ENCODE measurements at places on chromosomes 5 and 9.

DNA sequence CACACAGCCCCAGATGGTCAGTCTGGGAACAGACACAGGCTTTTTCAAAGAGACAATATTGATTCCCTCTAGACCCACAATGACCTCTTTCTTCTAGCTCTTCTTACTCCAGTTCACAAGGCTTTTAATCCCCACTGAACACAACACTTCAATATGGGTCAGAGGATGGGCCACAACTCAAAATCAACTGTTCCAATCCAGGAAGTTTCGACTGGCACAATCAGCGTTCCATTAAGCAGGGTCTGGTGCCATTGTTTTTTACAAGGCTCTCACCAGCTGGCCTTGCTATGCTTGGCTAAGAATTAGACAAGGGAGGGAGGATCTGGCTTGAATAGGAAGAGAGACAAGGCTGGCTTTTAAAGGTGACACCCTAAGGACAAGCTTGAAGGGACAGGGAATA, 199.4 kb upstream of the SLC24A2 start:
- no peak for DNase-seq

- DNase-seq, result no peak
These were observed 208.6 kb downstream of the DRD1 start for GRCh38 chr5:175235251-175235960.

DNA sequence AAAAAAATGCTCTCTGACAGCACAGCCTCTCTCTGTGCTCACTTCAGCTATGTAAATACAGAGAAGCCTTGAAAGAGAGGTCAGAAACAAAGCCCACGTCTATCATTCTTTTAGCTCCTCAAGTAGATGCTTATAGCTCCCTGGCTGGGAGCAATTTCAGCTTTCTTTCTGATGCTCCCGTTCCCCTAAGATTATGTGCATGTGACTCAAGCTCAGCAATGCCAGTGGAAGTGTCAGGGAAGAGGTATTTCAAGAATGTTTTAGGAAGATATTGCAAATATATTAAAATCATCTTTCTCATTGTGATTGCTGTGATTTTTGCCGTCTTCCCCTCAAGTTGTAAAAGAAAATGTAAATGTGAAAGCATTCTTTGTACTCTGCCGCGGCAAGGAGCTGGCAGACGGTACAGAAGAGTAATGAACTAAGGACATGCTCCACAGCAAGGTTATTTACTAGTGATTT, 1353.7 kb upstream of the ACO1 start:
- DNase-seq, result peak; percentile 6

DNA sequence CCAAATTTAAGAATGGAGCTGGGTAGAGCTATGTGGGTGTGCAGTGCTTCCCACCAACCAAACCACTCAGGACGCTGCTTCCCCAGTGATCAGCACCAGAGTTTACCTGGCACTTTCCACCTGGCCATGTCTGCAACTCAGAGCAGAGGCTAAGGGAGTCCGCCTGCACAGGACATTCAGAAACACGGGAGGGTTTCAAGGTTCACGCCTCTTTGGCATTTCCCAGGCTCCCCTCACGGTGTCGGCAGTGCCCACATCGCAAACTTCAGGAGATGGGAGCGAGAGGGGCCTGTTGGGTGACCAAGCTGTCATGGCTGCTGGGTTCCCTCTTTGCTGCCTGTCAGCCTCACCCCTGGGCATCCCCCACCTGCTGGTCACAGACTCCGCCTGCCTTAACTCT, 161.5 kb downstream of the NXNL2 start:
- DNase-seq, result no peak

DNA sequence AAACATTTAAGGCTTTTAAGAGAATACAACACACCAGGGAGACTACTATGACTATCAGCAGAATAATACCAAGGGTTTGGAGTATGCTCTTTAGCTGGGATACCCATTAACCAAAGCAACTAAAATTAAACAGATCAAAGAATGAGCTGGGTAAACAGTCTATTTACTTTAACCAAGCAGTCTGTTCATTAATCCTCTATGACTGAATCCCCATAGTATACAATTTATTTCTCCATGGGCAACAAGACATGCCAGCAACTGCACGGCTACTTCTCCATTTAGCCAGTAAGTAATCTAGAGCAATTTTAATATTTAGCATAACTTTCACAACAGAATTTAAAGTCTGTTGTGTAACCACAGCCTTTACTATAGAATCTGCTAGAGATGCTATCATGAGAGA, 77.6 kb downstream of the CDO1 start:
- no peak for DNase-seq

DNA sequence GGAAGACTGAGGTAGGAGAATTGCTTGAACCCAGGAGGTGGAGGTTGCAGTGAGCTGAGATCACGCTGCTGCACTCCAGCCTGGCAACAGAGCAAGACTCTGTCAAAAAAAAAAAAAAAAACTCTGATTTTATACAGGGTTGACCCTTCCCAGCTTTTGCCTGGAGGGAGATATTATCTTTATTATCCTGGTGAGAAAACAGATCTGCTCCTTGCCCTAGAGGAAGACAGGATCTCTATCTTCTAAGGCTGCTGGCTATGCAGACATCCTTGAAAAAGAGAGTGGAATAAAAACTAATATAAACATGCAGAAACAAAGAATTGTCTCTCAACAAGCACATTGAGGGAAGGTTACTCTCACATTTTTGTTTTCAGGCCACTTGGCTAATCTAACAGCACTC, 1503.4 kb upstream of the WWC1 start:
- DNase-seq, result no peak

DNA sequence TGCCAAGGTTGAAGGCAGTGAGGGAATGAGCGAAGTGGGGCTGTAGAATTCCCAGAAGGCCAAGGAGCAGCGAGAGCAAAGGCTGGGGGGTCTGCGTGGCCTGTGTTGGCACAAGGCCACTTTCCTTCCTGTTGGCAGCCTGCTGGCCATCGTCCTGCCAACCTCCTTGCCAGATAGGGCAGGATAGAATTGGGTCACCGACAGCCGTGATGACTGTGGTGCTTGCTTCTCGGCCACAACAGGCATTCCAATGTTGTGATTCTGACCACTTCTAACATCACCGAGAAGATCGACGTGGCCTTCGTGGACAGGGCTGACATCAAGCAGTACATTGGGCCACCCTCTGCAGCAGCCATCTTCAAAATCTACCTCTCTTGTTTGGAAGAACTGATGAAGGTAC, 18.9 kb downstream of the TRIP13 start:
- peak; percentile 72 for DNase-seq

- DNase-seq, result no peak
These were observed 4.6 kb upstream of the BARX1 start for GRCh38 chr9:93959739-93960154.

GRCh38 chr5:62762503-62762902, 183.9 kb downstream of the LRRC70 start:
- no peak for DNase-seq

- peak; percentile 80 for DNase-seq
These were observed 218.4 kb upstream of the KLF4 start for GRCh38 chr9:107707915-107708441.

- no peak for DNase-seq
These were observed 497.4 kb downstream of the ENC1 start for GRCh38 chr5:74143151-74143550.

- no peak for DNase-seq
These were observed 43.6 kb upstream of the TRMT10B start for GRCh38 chr9:37710046-37710445.

DNA sequence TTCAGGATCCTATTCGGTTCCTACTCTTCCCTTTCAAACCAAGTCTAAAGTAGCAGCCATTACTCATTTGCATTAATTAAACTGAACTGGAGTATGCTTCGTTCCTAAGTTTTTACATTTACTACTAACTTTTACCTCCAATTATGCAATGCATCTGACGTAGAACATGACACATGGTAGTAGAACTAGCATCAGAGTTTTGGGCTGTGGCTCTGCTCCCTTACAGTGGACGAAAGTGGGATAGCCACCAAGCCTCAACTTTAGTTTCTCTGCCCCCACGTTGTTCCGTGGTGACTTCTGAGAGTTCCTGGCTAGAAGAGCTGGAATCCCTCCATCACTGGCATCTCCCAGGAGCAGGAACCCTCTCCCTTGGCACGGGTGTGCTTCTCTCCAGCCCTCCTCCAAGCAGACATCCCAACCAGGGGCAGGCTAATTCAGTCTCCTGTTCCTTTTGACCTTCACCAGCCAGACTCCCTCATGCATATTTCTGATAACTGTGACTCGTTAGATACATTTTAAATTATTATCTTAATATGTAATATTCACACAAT, 2.9 kb downstream of the IFNE start:
- no peak for DNase-seq
